ENCODE measurements at places on chromosomes 12 and 14.

GRCh38 chr12:115255257-115255656, 571.3 kb upstream of the TBX3 start:
- DNase-seq: no peak

- no peak for DNase-seq
Measured at GRCh38 chr14:24694680-24695079, 60.7 kb upstream of the GZMB start.

GRCh38 chr14:90368946-90369721, 27.7 kb upstream of the CALM1 start:
- no peak for DNase-seq

DNA sequence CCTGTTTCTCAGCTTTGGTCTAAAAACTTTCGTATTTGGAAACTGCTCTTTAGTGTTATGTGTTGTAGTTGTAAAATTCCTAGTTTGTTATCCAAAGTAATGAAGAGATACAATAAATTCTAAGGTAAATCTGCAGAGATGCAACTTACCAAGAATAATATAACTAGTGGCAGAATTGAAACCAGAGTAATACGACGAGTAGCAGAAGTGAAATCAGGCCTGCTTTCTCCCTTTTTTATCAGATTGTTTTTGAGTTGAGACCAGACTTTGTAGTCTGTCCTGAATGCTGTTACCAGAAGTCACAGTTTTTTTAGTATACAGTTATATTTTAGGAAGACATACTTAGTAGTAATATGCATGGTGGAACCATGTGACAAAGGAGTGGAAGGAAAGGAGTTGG, 12.5 kb downstream of the PAPOLA start:
- no peak for DNase-seq

- DNase-seq: peak; percentile 54
Measured at GRCh38 chr14:63470962-63471793, 72.0 kb downstream of the PPP2R5E start.

GRCh38 chr14:90521084-90521929, 124.5 kb downstream of the CALM1 start:
- DNase-seq: no peak

GRCh38 chr14:91882776-91883175, 15.4 kb upstream of the TC2N start:
- no peak for DNase-seq

- no peak for DNase-seq
Measured at GRCh38 chr14:55691659-55692058, 111.7 kb downstream of the KTN1 start.

DNA sequence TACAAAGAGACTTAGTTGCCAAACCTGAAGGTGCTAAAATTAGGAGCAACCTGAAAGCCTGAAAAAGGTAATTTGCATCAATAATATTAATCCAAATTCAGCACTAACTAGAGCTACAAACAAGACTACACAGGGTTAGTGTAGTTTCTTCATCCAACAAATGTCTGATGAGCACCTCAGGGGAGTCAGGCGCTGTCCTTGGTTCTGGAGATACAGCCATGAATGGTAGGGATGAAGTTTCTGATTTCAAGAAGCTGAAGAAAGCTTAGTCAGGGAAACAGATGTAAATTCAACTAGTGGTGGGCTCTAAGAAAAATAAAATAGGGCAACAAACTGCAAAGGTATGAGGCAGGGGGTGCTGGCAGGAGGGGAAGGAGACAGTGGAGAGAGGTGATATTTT, 266.3 kb downstream of the GLT1D1 start:
- no peak for DNase-seq

- DNase-seq: no peak
Measured at GRCh38 chr14:72810201-72810600, 83.7 kb downstream of the DPF3 start.

DNA sequence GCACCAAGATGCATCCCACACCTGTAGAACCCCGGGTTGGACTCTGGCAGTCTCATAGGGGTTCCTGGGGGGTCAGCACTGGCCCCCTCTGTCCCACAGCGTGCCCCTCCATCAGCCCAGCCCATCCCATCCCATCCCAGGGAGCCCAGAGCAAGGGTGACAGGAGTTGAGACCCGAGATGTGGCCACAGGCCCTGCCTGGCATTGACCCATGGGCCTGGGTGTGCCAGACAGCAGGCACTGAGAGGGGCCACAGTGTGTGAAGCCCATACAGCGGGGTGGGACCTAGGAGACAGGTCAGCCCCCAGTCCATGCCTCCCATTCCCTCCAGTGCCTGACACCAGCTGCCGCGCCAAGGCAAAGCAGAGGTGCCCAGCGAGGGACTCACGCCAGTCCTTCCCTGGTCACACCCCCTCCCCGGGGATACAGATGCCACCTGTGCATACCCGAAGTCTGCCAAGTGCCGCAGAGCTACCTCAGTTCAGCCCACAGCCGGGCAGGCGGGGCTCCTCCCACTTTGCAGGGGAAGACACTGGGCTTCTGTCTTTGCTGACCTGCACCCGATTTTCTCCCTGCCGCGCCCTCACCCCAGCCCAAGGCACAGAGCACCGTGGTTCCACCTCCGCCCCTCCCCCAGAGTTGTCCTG, 50.4 kb downstream of the CYP46A1 start:
- DNase-seq: no peak

GRCh38 chr12:110317911-110318310, 36.9 kb downstream of the ATP2A2 start:
- DNase-seq: peak; percentile 28

DNA sequence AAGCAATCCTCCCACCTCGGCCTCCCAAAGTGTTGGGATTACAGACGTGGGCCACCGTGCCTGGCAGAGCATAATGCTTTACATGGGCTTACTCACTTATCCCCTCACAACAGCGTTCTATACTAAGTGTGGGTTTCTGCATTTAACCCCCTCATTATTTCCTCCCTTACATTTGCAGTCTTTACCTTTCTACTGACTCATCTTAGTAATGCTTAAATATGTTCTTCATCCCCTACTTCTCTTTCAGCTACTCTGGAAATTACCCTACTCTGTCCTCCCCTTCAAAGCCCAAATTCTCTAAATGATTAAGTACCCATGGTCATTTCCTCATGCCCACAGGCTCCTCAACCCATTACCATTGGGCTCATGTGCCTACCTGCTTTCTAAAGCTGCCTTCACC, 40.7 kb downstream of the NKX2-1 start:
- DNase-seq: no peak

GRCh38 chr14:90405101-90405500, 8.3 kb downstream of the CALM1 start:
- no peak for DNase-seq

GRCh38 chr14:92635896-92636295, 112.5 kb downstream of the LGMN start:
- no peak for DNase-seq

DNA sequence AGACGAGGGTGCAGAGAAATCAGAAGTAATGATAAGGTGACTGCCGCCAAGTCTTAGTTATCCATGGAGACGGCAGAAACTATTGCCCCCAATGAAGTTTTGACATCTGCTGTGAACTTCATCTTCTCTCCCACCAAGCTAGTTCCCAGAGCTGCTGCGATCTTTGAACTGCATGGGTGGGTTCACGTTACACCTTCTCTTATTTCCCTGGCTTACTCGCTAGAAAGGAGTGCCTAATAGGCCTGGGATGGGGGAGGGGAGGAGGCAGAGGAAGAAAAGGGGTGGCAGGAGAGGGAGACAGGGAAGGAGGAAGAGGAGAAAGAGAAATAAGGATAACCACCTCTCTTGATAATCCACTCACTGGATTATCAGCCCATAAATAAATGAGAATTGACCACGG, 157.1 kb downstream of the NTF3 start:
- DNase-seq: no peak

GRCh38 chr12:94538318-94538717, 78.7 kb upstream of the CEP83 start:
- no peak for DNase-seq

GRCh38 chr12:80178846-80179245, 79.5 kb downstream of the OTOGL start:
- no peak for DNase-seq

DNA sequence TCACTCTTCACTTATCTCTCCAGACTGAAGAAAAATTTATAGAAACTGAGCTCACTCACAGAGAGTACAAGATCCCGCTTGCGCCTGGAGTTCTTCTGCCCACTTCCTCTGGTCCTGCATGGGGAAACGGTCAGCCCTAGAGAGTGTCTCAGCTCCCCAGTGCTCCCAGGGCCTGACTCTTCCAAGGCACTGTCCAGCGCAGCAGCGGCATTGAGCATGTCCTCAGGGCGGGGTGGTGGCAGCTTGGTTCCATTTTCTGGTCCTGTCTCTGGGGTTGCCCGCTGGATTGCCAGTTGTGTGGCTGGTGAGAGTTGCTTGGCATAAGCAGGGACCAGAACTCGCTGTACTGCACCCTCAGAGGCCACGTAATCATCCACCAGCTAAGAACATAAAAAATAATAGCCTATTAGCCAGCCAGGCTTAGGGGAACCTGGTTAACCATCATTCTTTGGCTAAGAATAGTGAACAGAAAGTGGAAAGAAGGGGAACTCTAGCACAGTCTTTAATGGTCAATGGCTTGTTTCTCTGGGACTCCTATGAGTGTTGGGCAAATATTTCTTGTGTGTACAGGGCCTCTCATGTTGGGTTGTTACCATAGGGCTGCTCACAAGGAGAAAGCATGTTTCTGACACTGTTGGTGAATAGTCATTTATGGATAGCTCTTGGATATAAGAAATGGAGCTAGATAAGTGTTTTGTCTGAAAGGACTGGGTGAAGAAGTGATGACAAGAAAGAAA, 13.7 kb upstream of the AJUBA start:
- no peak for DNase-seq

GRCh38 chr12:109725321-109726105, 11.9 kb downstream of the FAM222A start:
- no peak for DNase-seq

GRCh38 chr12:42502682-42503081, 86.9 kb downstream of the PRICKLE1 start:
- no peak for DNase-seq

DNA sequence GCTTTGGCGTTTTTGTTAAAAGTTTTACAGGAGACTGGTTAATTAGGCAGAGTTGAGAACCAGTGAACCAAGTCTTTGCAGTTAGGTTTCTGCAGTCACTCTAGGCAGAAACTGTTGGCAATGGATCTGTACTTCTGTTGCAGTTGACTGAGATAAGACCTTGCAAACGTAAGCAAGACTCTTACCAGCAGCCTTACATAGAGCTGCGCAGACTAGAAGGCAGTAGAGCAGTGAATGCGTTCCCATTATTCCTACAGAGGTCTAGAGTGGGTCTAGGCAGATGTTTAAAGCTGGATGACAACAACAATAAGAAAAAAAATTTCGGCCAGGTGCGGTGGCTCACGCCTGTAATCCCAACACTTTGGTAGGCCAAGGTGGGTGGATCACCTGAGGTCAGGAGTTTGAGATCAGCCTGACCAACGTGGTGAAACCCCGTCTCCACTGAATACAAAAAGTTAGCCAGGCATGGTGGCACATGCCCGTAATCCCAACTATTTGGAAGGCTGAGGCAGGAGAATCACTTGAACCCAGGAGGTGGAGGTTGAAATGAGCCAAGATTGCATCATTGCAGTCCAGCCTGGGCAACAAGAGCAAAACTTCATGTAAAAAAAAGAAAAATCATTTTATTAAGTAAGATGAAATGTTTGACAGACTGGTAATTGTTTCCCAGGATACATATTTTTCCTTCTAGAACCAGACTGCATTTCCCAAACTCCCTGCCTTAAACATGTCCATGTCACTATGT, 12.3 kb downstream of the RNASE9 start:
- no peak for DNase-seq

DNA sequence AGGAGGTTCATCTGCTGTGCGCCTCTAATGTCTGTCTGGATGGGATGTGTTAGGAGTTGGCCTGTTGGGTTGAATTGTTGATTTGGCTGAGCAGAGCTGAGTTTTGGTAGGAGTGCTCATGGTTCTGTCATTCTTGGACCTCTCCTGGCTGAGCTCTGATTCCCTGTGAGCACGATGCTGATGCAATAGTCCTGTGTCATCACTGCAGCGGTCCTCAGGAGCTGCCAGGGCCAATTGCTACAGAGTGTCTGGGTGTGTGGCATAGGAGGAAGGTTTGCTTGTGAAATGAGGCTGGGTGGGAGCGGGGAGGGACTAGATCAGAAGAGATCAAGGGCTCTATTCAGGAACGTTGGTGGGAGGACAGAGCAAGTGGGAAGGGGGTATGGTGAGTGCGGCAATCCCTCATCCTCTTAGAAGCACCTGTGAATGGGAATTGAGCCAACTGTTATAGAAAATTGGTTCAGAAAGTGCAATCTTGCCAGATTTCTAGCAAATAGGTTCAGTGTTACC, 21.2 kb downstream of the PEX5 start:
- no peak for DNase-seq

DNA sequence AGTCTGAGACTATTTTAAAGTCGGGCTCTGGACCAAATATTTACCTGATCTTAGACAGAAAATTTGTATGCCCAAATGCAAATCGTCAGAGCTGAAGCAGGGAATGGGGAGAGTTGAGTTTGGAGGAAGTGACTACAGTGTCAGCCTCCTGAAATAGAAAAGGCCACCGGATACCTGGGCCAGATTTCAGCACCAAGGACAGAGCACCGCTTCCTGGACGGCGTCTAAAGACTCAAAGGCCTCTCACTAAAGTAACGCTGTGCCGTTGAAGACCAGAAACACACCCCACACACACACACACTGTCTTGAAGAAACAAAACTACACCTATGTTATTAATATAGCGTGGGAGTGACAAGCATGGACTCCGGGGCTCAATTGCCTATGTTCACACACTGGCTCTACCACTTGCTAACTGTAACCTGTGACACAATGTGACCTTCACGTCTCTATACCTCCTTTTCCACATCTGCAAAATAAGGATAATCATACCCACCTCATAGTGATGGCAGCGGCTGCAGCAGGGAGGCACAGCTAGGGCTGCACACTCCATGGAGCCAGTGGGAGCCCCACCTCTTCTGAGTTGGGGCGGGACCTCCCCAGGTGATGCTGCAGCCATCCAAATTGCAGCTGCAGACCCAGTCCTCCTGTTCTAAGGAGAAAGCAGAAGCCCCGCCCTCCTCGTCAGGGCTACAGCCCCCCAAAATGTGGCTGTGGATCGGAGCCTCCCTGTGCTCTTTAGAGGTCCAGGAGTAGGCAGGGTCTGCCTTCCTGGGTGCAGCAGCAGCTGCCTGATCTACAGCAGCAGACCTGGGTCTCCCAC, 35.6 kb downstream of the KRT76 start:
- no peak for DNase-seq

DNA sequence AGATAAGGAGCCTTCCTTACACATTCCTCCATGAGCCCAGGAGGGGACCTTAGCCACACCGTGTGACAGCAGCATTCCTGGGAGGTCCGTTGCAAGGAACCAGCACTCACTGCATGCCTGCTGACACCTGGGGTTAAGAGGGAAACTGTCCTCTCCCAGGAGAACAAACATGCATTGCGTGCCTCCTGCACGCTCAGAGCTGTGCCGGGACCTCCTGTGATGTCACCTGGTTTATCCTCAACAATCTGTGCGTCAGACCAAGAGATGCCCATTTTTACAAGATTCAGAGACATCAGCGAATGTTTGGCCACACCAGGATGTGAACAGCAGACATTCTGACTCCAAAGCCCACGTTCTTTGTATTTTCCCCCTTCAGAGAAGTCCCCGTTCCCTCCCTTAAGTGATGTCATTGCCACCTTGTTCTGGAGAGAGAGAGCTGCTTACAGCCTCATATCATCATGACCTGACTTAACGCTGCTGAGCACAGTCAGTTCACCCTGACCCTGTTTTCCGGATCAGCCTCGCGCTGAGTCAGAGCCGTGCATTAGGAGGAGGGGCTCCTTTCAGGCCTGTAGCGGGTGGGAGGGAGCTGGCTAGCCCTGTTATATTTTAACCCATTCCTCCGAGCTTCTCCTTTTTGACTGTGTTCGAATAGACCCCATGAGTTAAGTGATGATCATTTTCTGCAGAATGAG, 36.2 kb downstream of the TMEM120B start:
- DNase-seq: peak; percentile 69

- DNase-seq: no peak
Measured at GRCh38 chr12:20272161-20272560, 96.2 kb upstream of the PDE3A start.
